Kidney capillary endothelial cell (primary cell): ENCODE measurements at places on chromosomes 13 and 19.

GRCh38 chr19:54612428-54612827, 17.9 kb upstream of the LILRB1 start:
- DNase-seq = no peak

GRCh38 chr13:93723316-93723715, 496.7 kb downstream of the GPC6 start:
- no peak for DNase-seq

- no peak for DNase-seq
These were observed 12.5 kb upstream of the MYCBP2 start for GRCh38 chr13:77339408-77339807.

- no peak for DNase-seq
These were observed 200.1 kb downstream of the MZT1 start for GRCh38 chr13:72527333-72527732.

GRCh38 chr19:34436716-34437115, 8.5 kb downstream of the UBA2 start:
- no peak for DNase-seq

GRCh38 chr13:111211789-111212516, 96.8 kb downstream of the ARHGEF7 start:
- no peak for DNase-seq

DNA sequence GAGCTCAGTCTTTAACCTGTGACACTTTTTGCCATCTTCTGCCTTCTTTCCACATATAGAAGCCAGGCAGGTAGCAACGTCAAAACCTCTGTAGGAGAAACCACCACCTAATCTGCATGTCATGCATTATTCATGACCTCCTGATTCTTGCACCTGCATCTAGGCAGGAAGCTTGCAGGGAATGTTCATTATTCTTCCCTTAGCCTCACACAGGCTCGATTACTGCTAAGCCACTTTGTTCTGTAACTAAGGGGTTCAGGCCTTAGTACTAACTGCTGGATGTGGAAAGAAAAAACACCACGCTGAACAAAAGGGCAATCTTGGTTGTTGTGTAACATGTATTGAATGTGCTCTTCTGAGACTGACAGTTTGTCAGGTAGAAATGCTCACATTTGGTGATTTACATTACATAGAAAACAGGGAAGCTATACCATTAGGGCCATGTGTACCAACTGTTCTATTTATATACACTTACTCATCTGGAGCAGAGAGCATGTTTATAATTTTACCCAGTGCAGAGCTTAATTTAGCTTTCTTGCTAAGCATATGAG, 366.9 kb downstream of the KLF12 start:
- no peak for DNase-seq
